Activated CD8-positive, alpha-beta T cell treated with anti-CD3 and anti-CD28 coated beads, Interleukin-2, amount 10 ng/mL, durations not matched to agents 7 days and 5 days (primary cell): ENCODE measurements at places on chromosomes 12 and 14. TPM values are rescaled to one million over a fixed set of nuclear protein-coding genes. Genes with fewer than 3 reads are reported as not detected.
A peak's percentile ranks its signal among the peaks of the same experiment; 100 is the strongest.

DNA sequence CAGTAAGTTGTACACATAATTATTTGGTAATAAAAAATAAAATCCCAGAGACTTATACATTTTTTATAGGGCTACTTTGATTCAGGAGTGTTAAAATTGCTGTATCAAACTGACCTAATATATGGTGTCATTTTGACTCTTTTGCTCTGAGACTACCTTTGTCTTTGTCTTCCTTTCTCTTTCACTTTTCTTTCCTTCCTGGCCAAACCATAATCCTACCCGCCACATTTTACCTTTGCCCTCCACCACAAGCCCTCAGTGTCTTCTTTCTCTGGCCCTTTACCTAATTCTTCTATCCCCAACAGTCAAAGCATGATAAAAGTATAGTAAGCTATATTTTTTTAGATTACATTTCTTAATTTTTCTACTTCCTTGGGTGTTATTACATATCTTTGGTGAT is 62.0 kb downstream of the CAND1 start:
- DNase-seq: peak; percentile 42

- DNase-seq: no peak
Observed at GRCh38 chr12:5088586-5089264, 45.0 kb downstream of the KCNA5 start.

DNA sequence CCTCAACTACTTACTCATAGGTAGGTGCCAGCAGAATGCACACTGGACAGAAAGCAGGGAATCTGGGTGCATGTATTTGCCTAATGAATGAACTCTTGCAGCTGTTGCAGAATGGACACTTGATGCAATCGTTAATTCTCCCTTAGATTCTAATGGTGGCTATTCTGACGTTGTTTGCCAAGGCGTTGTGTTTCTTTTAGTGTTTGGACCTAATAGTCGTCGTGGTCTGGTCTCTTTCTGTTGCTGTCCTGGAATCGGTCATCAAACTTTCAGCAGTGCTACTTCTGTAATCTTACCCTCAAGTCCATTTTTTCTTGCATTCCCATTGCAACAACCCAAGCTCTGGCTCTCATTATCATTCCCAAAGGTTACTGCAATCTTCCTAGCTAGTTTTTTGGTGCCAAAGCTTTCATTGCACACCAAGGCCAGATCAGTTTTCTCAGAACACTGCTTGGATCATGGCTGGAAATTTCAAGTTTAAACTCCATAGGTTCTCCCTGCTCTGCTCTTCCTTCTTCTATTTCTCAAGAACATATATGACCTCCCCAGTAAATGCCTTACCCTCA is 31.3 kb downstream of the BMP4 start:
- no peak for DNase-seq

- peak; percentile 35 for DNase-seq
Observed at GRCh38 chr12:24991209-24992049, 42.5 kb upstream of the BCAT1 start.

GRCh38 chr14:58898655-58899316 is 261.0 kb downstream of the DACT1 start:
- no peak for DNase-seq

Gene LBHD2
- not detected for total RNA-seq

Gene TAS2R46
- total RNA-seq: 1.5 TPM

Gene PIWIL1
- total RNA-seq: not detected

Gene RAB15
- total RNA-seq: 3.6 TPM

Gene LIMA1
- 19.9 TPM for total RNA-seq

Gene ZDHHC22
- not detected for total RNA-seq
